Bronchial epithelial cell (primary cell): ENCODE measurements at places on chromosomes 2 and 18. TPM values are rescaled to one million over a fixed set of nuclear protein-coding genes. Genes with fewer than 3 reads are reported as not detected.

GRCh38 chr18:58768293-58768974 is 96.2 kb upstream of the ZNF532 start:
- peak; percentile 87 for DNase-seq

- no peak for DNase-seq
Measured at GRCh38 chr2:168585700-168586099, 129.6 kb downstream of the CERS6 start.

DNA sequence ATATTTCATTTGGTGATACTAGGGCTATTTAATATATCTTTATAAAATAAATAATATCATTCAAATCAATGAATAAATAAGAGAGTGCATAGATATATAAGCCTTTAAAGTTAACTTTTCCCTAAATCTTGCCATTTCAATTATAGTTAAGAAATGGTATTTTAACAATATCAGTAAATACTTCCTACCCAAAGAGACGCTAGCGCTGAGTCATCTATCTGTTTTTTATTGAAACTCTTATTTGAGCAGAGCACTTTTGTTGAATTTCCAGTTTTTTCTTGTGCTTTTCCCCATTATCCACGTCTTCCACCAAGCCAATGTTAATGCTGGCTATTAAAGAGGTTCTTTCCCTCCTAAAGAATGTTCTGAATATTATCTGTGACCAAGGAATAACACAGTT is 639.3 kb downstream of the DSC3 start:
- DNase-seq = no peak

GRCh38 chr2:213129311-213129710 is 22.1 kb downstream of the IKZF2 start:
- no peak for DNase-seq

DNA sequence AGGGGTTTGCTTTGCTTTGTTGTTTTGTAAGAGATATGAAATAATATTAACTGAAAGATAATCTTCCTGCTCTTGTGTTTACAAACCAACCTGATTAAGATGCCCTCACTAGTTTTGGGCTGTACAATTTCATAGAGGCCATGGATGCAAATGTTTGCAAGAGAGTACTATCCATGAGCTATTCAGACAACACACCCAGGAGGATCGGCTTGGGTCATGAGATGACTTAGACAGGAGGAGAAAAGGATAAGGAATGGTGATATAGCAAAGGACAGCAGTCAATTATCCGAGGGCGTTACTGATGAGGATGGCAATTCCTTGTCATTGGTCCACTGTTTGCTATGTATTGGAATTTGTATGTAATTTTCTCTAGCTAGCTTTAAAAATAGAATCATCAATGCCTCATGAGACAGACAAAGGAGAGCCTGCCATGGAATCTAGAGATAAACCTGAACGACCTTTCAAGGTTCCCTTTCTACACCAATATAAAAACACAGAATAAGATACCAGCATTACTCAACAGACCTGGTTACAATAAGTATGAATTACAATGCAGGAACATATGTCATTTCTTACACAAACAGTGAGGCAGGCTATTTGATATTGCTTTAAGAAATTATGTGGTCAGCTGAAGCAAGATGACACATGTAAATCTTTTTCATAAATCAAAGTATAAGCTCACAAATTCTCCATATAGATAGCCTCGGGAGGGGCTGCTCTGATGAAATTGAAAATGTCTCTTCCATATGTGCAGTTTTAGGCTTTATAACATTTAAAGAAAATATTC is 54.4 kb upstream of the SOS1 start:
- DNase-seq = peak; percentile 68

GRCh38 chr2:207073801-207074678 is 91.7 kb downstream of the KLF7 start:
- peak; percentile 40 for DNase-seq

- DNase-seq = no peak
Measured at GRCh38 chr2:116819355-116819754, 995.1 kb upstream of the DDX18 start.

Gene IL36RN
- 1.1 and 1.9 TPM in 2 replicates for total RNA-seq

Gene ACVR1C
- total RNA-seq = 0.26 TPM in 2 replicates
